ENCODE measurements at places on chromosomes 6 and 20. TPM values are rescaled to one million over a fixed set of nuclear protein-coding genes. Genes with fewer than 3 reads are reported as not detected.

DNA sequence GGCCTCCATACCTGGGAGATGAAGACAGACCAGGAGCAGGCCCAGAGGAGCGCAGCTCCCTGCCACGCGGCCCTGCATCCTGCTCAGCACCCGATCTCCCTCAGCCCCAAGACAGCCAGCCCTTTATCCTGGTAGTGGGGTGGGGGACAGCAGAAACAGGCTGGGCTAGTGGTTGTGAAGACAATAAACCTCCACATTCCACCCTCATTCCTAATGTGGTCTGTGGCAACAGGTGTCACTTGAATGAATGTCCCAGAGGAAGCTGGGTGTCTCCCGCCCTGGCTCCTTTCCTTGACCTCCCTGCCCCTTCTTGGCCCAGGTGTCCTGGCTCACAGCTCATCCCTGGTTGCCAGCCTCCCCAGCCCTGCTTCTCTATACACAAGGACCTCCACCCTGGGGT is at the start of gene C6orf15:
TSS of gene C6orf15 (minus strand) at position 98 of the 400 bp plus-strand sequence. CDS start at position 78, 20 bp downstream.
- no peak for DNase-seq

DNA sequence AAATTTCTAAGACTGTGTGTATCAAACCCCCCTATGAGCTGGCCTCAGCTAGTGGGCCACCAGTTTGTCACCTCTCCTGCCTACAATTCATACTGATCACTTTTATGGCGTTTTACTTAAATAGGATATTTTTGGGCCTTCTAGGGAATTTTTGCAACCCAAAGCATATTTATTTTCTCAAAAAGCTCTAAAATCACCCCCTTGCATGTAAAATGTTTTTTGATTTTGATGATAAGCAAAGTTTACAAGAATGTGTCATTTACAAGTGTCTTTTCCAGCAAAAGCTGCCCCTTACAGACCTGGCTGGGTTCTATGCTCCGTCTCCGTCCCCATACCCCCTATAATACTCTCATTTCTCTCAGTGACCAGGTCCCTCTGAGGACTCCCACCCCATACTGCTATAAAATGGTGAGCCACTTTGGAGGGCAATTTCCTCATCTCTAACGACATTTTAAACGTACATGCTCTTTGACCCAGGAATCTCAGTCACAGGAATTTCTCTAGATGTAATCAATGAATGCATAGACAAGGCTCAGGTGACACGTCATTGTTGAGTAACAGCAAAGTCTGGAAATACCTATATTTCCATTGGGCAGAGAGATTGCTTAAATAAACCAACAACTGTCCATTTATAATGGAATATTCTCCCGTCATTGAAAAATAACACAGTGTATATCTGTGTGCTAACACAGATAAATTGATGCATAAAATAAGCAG is 13.9 kb upstream of the OCSTAMP start:
- DNase-seq = no peak

DNA sequence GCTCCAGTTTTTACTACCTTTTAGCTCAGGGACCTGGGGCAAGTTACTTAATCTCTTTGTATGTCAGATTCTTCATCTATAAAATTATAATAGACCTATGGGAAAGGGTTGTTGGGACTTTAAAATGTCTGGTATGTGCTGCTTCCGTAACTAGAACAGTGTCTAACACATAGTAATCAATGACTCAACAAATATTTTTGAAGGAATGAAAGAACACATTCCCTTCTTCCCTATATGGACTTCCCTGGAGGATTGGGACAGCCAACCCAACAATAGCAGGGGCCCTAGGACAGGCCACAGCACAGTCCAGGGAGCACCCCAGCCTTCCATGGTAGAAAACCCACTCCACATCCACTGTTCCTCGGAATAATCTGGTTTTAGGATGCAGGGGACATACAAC is 50.7 kb upstream of the TPD52L1 start:
- DNase-seq = no peak

DNA sequence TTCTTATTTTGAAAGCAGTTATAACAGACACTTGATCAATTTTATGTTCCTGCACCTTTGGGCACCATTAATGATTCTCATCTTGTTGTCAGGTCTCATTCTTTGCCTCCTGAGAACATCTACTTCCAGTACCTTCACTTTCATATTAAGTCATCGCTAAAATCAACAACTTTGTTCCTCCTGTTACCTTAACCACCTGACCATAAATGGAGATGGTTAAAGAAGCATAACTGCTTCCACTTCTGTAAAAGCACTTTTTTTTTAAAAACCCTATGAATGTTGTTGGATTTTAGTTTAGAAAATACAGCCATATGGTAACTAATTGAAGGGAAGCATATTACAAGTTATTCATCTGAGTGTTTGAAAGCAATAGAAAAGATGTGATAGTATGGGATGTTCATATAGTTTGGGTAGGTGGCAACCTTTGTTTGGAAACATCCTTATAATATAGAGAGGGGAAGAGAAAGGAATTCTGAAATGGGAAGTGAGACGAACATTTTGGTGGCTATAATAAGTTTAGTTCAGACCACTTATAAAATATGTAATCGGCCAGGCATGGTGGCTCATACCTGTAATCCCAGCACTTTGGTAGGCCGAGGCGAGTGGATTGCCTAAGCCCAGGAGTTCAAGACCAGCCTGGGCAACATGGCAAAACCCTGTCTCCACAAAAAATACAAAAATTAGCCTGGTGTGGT is 53.9 kb downstream of the AFG1L start:
- no peak for DNase-seq

GRCh38 chr20:4795394-4795793 is 73.7 kb downstream of the PRND start:
- no peak for DNase-seq

- no peak for DNase-seq
Measured at GRCh38 chr6:139828751-139829519, 454.5 kb upstream of the CITED2 start.

DNA sequence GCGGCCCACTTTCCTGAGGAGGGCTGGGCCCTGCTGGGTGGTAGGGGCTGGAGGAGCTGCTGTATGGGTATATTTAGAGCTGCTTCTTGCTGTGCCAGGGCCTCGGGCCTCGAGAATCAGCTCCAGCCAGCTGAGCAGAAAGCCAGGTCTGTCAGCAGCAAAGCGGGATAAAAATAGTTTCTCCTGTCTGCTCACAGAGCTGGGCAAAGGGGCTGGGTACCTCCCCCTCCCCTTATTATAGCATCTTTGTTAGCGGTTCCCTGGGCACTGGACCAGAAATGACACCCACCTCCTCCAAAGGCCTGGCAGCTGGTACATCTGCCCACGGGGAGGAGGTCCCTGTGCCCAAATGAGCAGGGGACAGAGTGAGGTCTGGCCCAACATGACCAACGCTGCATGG is 6.0 kb downstream of the SCRT2 start:
- no peak for DNase-seq

GRCh38 chr6:89013438-89013837 is 50.0 kb upstream of the RNGTT start:
- no peak for DNase-seq

GRCh38 chr6:6176127-6176526 is 144.3 kb downstream of the F13A1 start:
- DNase-seq = no peak

DNA sequence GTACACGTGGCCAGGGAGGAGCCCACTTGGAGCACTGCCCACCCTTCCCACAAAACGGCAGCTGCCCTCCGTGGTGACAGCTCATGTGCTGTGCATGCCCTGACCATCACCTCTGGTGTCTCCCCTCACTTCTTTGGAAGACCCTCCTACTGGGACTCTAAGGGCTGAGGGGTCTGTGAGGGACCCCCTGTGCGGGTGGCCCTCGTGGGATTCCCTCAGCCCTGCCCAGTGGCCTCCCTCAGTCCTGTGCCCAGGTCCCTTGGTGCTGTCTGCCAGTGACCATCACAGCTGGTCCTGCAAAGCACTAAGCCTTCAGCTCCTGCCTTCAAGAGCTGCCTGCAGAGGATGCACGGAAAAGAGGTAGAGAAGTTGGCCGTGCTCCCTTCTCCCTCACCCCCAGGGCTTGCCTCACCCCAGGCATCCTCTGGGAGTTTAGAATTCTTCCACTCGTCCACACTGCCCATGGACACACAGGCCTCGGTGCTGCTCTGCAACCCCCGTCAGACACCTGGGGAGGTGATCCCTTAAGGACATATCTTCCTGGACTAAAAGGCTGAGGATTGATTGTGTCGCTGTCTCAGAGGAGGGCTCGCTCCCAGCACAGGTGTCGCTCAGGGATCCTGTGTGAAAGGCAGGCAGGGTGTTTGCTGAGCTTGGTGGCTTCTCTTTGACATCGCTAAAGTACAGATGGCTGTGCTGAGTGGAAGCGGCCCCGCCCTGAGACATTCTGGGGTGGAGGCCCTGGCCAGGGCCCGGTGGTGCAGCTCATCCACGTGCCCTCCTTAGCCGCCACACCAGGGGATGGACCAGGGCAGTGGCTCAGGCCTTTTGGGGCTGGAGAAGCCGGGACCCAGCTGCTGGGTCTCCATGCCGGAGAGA is 119.5 kb upstream of the FRMD1 start:
- no peak for DNase-seq

DNA sequence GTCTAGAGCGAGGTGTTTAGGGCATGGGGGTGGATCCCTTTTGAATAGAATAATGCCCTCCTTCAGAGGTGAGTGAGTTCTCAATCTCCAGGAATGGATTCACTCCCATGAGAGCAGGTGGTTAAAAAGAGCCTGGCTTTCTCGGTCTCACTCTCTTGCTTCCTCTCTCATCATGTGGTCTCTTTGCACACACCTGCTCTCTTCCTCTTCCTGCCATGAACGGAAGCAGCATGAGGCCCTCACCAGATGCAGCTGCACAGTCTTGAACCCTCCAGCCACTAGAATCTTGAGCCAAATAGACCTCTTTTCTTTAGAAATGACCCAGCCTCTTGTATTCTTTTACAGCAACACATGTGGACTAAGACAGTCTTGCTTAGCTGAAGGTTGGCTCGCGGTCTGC is 119.3 kb downstream of the BMP7 start:
- DNase-seq = no peak

- no peak for DNase-seq
Measured at GRCh38 chr6:91447530-91448254, 860.8 kb upstream of the MAP3K7 start.

GRCh38 chr20:51122931-51123658 is 100.2 kb upstream of the KCNG1 start:
- no peak for DNase-seq

- DNase-seq = no peak
Measured at GRCh38 chr6:144722925-144723324, 437.8 kb downstream of the UTRN start.

GRCh38 chr6:14142511-14143223 is 25.1 kb downstream of the CD83 start:
- no peak for DNase-seq

GRCh38 chr6:5191222-5191621 is 69.5 kb downstream of the LYRM4 start:
- no peak for DNase-seq

GRCh38 chr6:47653706-47654105 is 44.7 kb upstream of the ADGRF4 start:
- peak; percentile 53 for DNase-seq

DNA sequence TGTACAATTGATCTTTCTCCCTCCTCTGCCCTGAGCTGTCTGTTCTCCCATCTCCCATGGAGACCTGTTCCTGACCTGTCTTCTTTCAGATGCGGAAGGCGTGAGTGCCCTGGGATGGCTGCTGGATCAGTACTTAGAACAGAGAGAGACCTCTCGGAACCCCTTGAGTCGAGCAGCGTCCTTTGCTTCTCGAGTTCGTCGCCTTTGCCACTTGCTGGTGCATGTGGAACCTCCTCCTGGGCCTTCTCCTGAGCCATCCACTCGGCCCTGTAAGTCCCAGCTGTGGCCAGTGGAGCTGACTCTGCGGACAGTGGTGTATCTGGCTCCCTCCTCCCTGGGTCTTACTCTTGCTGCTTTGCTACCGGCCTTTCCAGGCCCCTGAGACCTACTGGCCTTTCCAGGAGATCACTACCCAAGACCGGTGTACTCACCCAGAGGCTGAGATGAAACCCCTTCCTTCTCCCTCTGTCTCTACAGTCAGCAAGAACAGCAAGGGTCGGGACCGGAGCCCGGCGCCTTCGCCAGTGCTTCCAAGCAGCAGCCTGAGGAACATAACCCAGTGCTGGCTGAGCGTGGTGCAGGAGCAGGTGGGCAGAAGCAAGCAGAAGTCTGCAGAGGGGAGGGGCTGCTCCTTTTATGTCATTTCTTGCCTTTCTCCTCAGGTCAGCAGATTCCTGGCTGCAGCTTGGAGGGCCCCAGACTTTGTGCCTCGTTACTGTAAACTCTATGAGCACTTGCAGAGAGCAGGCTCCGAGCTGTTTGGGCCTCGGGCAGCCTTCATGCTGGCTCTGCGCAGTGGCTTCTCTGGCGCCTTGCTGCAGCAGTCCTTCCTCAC is 22.5 kb downstream of the CUL9 start:
- no peak for DNase-seq

DNA sequence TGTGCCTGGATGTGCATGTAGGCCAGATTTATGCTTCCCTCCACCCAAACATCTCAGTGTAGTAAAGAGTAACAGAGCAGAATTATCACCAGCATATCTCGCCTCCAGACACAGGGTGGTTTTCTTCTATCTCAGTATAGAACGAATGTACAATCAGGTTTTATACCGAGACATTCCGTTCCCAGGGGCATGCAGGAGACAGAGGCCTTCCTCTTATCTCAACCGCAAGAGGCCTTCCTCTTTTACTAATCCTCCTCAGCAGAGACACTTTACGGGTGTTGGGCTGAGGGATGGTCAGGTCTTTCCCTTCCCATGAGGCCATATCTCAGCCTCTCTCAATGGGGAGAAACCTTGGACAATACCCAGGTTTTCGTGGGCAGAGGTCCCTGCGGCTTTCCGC is 36.4 kb upstream of the MC3R start:
- no peak for DNase-seq

DNA sequence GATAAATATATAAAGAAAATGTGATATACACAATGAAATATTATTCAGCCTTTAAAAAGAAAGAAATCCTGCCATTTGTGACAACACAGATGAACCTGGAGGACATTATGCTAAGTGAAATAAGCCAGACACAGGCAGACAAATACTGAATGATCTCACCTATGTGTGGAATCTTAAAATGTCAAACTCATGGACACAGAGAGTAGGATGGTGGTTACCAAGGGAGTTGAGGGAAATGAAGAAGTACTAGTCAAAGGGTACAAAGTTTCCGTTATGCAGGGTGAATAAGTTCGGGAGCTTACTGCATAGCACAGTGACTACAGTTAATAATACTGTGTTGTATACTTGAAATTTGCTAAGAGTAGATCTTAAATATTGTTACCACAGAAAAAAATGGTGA is 14.6 kb upstream of the DEFB132 start:
- no peak for DNase-seq

Gene RING1
- total RNA-seq = 24.8 TPM

Gene TM9SF4
- total RNA-seq = 76.7 TPM

Gene BTNL2
- total RNA-seq = not detected

Gene GGTLC1
- total RNA-seq = not detected

Gene FERMT1
- total RNA-seq = 68.8 TPM

Gene SLC26A8
- 0.27 TPM for total RNA-seq

Gene LST1
- total RNA-seq = 9.2 TPM

Gene GSTA2
- 0.22 TPM for total RNA-seq

Gene RIPPLY2
- not detected for total RNA-seq

Gene SYTL3
- 3.1 TPM for total RNA-seq
